ENCODE measurements at places on chromosomes 7 and 10.

DNA sequence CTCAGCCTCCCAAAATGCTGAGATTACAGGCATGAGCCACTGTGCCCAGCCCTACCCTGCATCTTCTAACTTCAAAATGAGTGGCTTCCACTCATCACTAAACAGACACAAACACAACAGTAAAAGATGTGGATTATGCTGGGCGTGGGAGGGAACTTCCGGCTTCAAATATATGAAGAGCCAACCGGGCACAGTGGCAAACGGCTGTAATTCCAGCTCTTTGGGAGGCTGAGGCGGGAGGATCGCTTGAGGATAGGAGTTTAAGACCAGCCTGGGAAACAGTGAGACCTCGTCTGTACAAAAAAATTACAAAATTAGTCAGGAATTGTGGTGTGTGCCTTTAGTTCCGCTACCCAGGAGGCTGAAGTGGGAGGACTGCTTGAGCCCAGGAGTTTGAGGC, 92.2 kb upstream of the GNA12 start:
- DNase-seq, result no peak

- no peak for DNase-seq
Measured at GRCh38 chr7:36961693-36962092, 237.4 kb upstream of the AOAH start.

DNA sequence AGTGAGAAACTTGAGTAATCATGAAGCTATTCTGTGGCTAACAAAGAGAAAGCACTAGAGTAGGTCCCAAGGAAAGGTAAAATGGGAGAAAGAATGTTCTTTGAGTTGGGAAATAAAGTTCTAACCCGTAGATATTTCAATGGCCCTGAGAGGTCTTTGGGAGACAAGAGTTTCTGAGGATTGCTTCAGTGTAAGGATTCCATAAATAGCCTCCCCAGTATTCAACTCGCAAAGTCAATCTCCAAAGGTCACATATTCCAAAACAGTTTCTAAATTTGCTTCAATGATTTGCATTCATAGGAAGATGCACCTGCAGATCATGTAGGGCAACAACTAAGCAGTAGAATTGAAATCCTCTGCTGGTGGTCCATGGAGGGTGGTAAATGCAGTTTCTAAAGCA, 238.5 kb downstream of the TMEM178B start:
- DNase-seq, result no peak

DNA sequence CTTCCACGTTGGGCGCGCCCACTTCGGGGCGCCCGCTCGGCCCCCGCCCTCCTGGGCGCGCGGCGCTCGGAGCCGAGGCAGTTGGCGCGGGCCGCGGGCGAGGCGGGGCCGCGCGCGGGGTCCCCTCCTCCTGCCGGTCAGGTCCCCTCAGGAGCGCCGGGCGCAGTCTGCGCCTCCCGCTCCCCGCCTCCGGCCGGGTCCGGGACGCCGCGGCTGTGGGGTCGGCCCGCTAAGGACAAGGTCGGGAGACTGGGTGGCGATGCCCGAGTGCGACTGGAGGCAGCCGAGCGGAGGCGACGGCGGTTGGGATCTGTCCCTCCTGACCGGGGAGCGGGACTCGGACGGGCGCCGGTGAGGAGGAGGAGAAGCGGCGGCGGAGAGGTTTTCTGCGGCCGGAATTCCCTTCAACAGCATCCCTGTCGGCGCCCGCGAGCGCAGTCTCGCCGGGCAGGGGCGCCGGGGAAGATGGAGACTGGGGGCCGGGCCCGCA, at the start of gene ATRNL1:
Gene ATRNL1 (plus strand): TSS at position 80 of the 490 bp plus-strand sequence. CDS start 386 bp downstream, at position 466.
- DNase-seq, result peak; percentile 17

- DNase-seq, result no peak
Measured at GRCh38 chr7:105800442-105800841, 76.0 kb downstream of the ATXN7L1 start.

DNA sequence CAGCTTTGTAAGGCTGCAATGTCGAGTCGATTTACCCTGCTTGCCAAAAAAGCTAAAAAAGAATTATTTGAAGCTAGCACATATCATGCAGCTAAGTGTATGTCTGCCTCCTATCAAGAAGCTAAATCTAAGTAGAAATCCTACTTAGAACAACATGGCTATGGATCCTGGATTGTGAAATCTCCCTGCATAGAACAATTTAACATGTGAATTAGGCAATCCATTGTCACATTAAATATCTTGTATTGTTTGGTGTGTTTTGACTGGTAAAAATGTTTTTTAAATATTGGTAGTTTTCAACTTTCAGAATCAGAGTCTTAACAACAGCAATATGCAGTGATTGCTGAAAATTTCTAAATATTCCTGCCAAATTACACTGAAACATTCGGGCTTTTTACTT, 73.3 kb downstream of the SKIDA1 start:
- DNase-seq, result no peak

GRCh38 chr10:42942279-42942950, 134.5 kb upstream of the RET start:
- no peak for DNase-seq

GRCh38 chr10:86193841-86194240, 172.8 kb downstream of the GRID1 start:
- no peak for DNase-seq

DNA sequence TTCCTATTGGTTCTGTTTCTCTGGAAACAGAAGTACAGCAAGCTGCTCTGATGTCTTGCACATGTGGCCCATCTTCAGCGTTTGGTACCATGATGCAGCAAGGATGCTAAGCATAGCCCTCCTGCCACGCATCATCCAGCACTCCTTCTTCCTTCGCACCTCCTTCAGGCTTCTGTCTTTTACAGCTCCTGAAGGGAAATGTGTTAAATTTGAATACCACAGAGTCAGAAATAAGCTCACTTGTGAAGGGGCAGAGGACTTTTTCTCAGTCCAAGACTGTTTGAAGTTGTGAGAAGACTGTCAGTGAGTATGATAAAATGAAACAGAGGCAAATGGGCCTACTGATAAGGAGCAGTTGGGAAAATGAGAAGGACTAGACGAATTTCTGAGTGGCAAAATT, 20.7 kb downstream of the TSPAN13 start:
- no peak for DNase-seq

All from dermis blood vessel endothelial cell (primary cell).